ENCODE measurements at places on chromosomes 5 and 9.
A peak's percentile ranks its signal among the peaks of the same experiment; 100 is the strongest.

- peak; percentile 17 for DNase-seq
These were observed 9.2 kb downstream of the EEIG1 start for GRCh38 chr9:127971357-127972235.

- DNase-seq: peak; percentile 32
These were observed 44.5 kb upstream of the NR5A1 start for GRCh38 chr9:124551472-124552272.

DNA sequence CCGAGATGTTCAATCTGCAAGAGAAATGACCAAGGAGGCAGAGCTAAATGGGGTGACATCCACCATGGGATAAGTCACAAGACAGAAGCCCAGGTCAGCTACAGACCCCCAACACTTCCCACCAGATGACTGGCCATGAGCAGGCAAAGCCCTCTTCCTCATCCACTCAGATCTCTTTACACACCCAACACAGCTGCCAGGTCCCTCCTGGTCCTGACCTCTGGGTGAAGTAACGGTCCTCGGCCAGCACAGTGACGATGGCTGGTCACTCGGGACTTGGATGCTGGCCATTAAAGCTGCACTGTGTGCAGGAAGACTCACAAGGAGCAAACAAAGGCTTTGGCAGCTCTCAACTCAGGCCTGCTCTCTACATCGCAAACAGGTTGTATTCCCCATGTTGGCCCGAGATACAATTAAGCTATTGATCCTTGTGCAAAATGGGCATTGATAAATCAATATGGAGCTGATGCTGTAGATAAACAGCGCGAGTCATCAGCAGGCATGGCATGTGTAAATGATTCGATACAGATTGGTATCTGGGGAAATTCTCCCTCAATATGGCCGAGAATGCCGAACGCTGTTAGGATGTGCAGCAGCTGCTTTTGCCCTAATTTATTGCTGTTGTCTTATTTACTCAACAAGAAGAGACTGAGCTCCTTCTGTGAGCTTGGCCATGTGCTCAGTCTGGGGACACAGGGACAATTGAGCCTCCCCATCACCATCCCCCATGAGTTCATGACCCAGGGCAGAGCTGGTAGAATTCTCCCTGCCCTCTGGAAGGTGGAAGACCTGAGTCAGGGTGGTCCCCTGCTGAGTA, 98.7 kb downstream of the C5orf15 start:
- DNase-seq: no peak

DNA sequence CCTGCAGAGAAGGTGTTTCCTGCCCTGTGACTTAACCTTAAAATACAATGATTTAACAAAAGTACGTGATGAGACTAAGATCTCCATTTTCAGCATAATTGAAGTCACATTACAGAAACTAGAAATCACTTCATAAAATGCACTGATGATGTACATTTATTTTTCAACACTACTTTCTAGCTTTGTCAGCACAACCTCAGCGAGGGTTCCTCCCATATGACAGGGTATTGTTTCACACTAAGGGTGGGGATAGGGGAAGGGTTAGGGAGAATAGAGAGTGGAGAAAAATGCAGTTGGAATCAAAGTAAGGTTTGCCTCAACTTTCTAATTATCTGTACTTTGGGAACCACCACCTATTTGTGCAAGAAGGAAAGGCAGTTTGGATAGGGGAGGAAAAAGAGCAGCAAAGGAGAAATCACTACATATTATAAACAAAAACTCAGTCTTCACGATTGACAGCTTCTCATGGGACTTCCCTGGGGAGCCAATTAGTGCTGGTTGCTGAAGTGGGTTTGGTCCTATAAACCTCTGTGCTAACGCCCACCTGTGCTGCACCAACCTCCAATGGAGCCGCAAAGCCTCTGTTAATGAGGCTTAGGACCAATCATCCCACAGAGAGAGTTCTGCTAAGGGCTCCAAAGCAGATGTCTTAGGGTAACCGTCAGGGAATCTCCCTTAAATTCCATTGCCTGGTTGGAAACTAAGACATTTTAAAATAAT, 369.2 kb upstream of the PDE4D start:
- no peak for DNase-seq

- no peak for DNase-seq
These were observed 96.6 kb downstream of the SERINC5 start for GRCh38 chr5:80159133-80159815.

All from fibroblast of gingiva (primary cell).